Stimulated activated CD8-positive, alpha-beta memory T cell treated with anti-CD3 and anti-CD28 coated beads, Interleukin-15, amount 100 ng/mL, for 24 hours (primary cell): ENCODE measurements at places on chromosomes 16 and 17.
A peak's percentile ranks its signal among the peaks of the same experiment; 100 is the strongest.

GRCh38 chr17:64938925-64939474 is 19.7 kb upstream of the LRRC37A3 start:
- DNase-seq, result peak; percentile 32

- DNase-seq, result no peak
Measured at GRCh38 chr16:24511174-24511573, 28.2 kb upstream of the RBBP6 start.

GRCh38 chr17:35603674-35604073 is 16.6 kb downstream of the AP2B1 start:
- no peak for DNase-seq

DNA sequence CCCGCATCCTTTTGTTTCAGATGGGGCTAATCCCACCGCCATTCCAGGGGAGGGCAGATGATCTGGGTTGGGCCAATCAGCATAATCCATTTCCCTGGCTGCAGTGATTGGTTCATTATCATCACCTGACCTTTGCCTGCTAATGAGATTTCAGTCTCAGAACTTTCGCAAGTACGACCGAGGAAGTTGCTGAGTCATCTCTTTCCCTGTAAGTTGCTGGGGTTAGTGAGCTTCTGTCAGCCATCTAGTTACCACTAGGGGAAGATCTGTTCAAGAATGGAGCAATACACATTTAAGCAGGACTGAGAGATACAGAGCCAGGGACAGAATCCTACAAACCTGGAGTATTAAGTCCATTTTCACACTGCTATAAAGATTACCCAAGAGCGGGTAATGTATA is 65.3 kb upstream of the NUDT7 start:
- no peak for DNase-seq

GRCh38 chr17:73639932-73640331 is 4.3 kb downstream of the SDK2 start:
- no peak for DNase-seq

DNA sequence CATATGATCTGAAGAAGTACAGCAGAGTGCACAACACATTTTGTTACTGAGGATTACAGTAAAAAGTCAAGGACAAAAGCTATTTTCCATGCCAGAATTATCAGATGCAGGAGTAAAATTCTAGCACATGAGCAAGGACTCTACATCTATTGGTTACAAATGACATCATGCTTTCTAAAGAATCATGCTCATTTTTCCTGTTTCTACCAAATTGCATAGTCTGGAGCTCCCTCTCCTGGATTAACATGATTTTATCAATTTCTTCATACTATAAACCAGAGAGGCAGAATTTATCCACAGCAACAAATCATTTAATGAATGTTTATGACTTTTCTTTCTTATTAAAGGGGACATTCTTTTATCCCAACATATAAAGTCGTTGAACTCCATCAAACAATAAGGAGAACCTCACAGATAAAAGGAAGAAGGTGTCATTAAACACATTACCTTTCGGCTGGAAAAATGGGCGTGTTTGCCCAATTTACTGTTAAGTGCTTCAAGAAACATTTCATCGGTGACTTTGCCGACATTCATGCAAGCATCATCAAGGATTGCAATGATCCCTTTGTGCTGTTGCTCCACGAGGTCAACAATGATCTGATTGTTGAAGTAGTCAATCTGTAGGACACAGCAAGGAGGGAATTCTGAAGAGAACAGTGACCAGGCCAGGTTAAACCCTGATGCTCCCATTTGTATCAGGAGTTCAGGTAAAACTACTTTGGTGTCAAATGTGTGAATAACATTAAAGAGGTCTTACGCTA is 121.7 kb downstream of the MYO1D start:
- DNase-seq, result no peak

DNA sequence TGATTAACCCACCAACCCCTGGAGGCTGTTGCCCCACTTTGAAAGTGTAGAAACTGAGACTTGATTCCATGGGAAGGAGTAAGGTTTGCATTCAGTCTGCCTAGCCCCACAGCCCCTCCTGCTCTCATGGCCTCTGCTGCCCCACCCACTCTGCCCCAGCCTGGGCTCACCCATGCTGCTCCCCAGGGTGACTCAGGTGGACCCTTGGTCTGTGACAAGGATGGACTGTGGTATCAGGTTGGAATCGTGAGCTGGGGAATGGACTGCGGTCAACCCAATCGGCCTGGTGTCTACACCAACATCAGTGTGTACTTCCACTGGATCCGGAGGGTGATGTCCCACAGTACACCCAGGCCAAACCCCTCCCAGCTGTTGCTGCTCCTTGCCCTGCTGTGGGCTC is 6.5 kb downstream of the PRSS41 start:
- no peak for DNase-seq

DNA sequence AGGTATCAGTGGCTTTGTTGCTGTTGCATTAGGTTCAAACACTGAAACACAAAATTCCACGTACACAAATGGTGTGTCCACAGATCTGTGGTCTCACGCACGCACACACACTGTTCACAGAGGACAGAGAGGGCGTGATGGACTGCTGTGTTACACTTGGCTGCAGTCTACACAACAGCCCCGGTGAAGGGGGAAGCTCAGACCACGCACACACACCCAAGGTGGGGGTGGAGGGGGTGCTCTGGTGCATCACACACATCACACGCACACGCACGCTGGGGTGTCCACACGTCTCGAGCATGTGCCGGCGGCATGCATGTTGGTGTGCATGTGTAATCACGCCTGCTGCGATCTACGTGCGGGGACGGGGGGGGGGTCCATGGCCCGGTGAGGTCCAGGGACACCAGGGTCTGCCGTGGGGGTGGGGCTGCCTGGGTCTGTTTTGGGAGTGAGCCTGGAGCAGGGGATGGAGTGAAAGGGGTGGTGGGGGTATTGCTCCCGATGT is 7.3 kb downstream of the HSD3B7 start:
- no peak for DNase-seq

GRCh38 chr16:22322741-22323140 is 25.5 kb downstream of the POLR3E start:
- no peak for DNase-seq

GRCh38 chr17:72631568-72631948 is 460.9 kb downstream of the SLC39A11 start:
- no peak for DNase-seq

DNA sequence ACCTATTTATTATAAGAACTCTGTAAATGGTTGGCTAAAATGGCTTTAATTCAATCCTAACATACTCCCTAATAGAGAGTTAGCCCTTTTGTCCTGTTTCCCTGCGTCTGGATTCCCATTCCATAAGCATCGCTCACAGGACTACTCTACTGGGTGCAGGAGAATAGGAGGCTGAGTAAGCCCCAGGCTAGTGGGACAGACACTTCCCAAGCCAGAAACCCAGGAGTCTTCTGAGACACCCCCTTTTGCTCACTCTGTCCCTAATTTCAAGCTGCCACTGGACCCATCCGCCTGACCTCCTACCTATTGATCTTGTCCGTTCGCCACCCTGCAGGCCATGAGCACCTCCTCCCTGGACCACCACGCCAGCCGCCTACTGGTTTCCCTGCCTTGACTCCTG is 16.7 kb upstream of the TOB1 start:
- no peak for DNase-seq

- DNase-seq, result no peak
Measured at GRCh38 chr17:38507436-38507835, 79.2 kb downstream of the ARHGAP23 start.

- no peak for DNase-seq
Measured at GRCh38 chr17:12568358-12569251, 97.1 kb upstream of the MYOCD start.

GRCh38 chr16:30996324-30996984 is 11.4 kb downstream of the HSD3B7 start:
- DNase-seq, result no peak

GRCh38 chr16:85416228-85417109 is 196.7 kb upstream of the GSE1 start:
- DNase-seq, result peak; percentile 42

DNA sequence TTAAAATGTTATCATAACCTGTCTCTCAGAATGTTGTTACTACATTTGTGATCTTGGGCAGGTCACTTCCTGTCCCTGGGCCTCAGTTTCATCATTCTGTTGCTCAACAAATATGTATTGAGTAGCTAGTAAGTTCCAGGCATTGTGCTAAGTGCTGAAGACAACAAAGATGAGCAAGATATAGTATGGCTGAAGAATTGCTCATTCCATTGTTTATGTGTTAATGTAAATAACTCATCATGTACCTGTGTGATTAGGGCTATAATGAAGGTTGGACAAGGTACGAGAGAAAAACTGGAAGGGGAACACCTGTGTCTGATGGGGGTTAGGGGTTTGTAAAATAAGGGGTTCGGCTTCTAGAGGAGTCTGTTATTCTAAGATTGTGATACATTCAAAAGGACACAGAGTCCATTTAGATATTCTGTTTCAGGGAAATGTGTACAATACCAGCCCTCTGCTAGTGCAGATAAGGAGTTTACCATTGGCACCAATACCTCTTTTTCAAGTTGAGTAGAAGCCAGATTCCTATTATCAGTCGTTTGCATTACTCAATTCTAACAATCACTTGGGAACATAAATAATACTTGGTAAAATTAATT is 20.0 kb downstream of the TUBG1 start:
- DNase-seq, result no peak

GRCh38 chr16:7638306-7638705 is 305.7 kb downstream of the RBFOX1 start:
- DNase-seq, result no peak

DNA sequence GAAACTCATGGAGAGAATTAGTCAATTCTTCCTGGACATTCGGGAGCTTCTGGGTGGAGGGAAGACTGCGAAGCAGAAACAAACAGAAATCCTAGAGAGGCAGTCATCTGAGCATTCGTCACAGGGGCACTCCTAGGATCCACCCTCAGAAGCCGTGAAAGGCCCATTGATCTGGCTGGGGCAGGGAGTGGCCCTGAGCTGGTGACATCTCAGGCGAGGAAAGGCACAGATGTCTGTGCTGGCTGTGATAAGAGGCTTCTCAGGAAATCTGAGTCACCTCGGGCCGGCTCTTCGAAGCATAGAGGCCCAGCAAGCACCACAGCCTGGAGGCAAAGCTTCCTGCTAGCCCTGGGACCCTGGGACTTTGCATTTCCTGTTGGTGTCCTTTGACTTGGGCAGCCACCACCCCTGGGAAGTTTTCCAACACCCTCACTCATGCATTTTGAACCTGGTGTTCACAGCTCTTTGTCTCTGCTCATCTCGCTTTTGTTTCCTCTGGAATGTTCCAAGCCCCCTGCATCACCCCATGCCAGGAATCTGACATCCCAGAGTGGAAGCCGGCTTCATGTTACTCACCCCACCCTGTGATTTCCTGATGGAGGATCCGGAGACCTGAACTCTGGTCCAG is 23.3 kb upstream of the CDRT4 start:
- DNase-seq, result no peak

DNA sequence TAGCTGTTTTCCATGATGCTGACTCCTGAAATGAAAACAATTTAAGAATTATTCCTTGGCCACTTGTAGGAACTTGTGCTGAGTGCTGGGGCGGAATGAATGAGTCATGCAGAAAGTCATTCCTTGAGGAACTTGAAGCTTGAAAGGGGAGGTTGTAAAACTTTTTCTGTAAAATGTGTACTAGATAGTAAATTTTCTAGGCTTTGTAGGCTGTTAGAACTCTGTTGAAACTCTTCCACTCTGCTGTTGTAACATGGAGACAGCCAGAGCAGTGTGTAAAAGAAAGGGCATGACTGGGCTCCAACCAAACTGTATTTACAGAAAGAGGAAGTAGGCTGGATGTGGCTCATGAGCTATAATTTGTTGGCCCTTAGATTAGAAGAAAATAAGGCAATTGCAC is 46.1 kb downstream of the ABCA8 start:
- no peak for DNase-seq

DNA sequence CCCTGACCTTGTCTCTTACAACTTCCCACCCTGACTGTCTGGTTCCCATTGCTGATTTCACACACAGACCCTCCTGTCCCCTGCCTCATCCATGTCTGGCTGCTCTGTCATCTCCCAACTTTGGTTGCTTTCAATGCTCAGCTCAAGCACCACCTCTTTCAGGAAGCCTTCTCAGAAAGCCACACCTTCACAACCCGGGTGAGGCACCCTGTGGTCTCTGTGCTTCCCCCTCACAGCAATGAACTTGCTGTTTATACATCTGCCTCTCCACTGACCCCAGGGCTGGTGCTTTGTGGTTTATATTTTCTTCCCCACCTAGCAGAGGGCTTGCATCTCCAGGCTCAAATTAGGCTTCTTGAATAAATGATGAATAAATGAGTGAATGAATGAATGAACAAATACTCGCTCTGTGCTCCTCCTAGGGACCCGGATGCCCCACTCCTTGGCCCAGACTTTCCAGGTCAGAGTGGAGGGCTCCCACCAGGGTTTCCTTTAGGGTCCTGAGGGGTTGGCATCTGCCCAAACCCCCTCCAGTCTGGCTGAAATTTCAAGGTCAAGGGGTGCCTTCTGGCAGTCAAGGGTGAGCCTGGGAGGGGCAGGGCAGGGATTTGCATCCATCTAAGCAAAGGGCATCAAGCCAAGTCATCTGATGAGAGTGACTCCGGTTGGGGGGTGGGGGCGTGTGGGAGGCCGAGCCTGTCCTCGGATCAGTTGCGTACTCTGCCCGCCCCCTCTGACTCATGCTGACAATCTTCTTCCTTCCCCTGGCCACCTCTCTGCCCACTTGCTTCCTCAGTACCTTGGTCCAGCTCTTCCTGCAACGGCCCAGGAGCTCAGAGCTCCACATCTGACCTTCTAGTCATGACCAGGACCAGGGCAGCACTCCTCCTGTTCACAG is at the start of gene ITGAX:
ITGAX (plus strand) TSS at position 783 of the 898 bp plus-strand sequence; CDS start at position 862, 79 bp downstream.
- DNase-seq, result peak; percentile 31

DNA sequence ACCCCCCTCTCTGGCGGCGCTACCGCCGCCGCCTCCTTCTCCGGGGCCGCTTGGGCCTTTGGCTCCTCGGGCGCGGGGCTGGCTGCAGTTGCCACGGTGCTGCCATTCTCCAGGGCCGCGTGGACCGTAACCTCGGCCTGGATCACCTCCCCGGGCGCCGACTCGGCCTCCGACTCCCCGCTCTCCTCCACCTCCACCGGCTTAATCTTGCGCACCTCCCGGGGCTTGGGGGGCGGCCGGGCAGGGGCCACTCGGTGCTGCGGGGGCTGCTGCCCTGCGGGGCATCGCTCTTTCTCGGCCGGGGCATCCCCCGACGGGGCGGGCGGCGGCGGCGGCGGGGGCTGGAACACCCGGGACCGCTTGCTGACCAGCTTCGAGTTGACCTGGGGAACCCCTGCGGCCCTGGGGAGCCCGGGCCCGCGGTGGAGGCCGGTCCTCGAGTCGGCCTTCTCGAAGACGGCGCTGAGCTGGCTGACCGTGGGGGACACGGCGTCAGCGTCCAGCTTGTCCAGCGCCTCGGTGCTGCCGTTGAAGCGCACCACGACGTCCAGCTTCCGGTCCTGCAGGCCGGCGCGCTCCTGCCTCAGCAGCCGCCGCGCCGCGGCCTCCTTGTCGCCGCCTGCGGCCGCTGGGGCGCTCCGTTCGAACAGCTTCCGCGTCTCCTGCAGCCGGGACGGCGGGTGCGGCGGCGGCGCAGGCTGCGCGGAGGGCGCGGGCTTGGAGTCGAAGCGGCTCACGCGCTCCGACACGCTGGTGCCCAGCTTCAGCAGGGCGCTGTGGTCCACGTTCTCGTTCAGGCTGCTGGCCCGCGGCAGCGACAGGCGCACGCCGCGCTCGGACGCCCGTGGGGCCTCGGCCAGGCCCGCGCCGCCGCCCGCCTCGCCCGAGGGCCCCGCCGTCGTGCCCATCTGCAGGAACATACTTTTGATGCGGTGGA is 792 bp downstream of the PPP1R9B start:
- no peak for DNase-seq
